Stimulated activated CD8-positive, alpha-beta memory T cell treated with anti-CD3 and anti-CD28 coated beads, Interleukin-4, amount 100 ng/mL, for 1 hour (primary cell): ENCODE measurements at places on chromosomes 2 and 18.

GRCh38 chr2:97011977-97012569 lies 25.7 kb upstream of the FAM178B start:
- DNase-seq = no peak

GRCh38 chr2:2709431-2709770 lies 378.3 kb upstream of the MYT1L start:
- no peak for DNase-seq

DNA sequence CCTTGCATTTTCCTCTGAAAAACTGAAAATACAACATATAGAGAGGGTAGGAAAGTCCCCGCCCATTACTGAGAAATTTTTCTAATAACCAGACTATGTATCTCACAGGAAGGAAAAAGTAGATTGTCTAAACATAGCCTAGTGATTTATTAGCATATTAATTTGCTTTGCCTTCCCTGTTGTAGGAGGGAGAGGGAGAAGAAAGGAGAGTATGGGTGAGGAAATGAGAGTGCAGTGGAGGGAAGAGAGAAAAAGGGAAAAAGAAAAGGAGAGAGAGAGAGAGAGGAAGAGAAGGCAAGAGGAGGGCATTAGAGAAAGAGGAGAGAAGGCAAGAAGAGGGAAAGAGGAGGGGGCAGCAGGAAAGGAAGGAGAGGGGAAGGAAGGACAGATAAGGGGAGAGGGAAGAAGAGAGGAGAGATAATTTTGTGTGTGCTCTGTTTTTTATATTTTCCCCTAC lies 3.6 kb upstream of the KYNU start:
- no peak for DNase-seq

DNA sequence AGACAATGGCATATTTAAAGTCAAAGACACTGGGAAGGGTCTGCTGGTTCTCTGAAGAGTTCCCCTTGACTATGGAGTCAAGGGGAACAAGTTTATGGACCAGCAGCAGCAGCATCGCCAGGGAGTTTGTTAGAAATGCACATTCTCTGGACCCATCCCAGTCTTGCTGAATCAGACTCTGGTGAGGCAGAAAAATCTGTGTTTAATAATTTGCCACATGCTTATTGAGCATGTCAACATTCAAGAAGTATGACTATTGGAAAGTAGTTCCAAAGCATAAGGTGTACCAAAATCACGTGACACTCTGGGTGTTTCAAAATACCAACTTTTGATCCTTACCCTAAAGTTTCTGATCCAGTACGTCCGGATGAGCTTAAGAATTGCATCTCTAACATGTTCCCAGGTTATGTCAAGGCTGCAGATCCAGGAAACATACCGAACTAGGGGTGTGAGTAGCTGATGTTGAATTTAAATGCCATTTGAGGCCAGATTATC lies 853.8 kb downstream of the TMEM182 start:
- DNase-seq = no peak

GRCh38 chr2:134950886-134951285 lies 32.3 kb downstream of the CCNT2 start:
- DNase-seq = no peak

- DNase-seq = no peak
These were observed 19.7 kb upstream of the SAG start for GRCh38 chr2:233287871-233288270.

- DNase-seq = no peak
These were observed 33.7 kb upstream of the TMEM177 start for GRCh38 chr2:119645173-119645855.

- no peak for DNase-seq
These were observed 198.7 kb downstream of the TGIF1 start for GRCh38 chr18:3648641-3649040.

DNA sequence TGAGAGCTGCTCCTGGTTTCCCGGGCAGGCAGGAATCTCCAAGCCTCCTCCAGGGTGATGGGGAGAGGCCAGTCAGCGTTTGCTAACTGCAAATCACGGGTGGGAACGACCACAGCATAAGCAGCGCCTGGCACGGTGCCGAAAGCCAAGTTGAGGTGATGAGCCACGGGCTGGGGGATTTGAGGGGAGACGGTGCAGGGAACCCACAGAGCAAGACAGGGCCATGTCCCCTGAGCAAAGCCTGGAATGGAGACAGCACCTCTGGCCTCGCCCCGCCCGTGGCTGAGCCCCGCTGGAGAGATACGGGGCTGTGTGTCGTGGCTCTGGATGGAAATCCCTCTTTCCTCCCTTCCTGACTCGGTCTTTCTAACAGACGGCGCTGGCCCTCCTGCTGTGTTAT lies 31.5 kb upstream of the TMEM18 start:
- DNase-seq = no peak

- no peak for DNase-seq
These were observed 153.0 kb downstream of the ZFP36L2 start for GRCh38 chr2:43073401-43073825.

- DNase-seq = no peak
These were observed 76.6 kb upstream of the GRB14 start for GRCh38 chr2:164697688-164698461.

GRCh38 chr2:118241128-118241527 lies 152.9 kb downstream of the INSIG2 start:
- DNase-seq = no peak

- DNase-seq = no peak
These were observed 36.8 kb upstream of the LCLAT1 start for GRCh38 chr2:30410217-30410616.

DNA sequence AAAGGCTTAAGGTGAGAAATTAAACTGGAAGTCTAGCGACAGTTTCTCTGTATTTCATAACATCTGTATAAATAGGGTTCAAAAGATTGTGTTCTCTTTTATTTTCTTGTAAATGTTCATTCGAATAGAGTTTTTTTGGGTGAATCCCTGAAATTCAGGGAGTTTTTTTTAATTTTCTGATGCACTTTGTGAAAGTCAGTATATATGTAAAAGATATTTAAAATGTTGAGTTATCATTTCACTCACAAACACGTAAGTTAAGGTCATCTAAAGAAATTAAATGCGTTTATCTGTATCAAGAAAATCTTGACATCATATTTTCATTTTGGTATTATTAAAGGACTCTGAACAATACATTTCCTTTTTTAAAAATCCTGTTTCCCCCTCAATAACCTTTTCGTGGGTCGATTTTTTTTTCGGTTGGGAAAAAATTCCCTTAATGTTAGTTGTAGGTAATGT lies 3.4 kb downstream of the SP9 start:
- DNase-seq = no peak

GRCh38 chr2:106563195-106563594 lies 76.0 kb downstream of the CD8B2 start:
- no peak for DNase-seq

GRCh38 chr2:178238154-178238521 lies 43.8 kb downstream of the OSBPL6 start:
- DNase-seq = no peak

DNA sequence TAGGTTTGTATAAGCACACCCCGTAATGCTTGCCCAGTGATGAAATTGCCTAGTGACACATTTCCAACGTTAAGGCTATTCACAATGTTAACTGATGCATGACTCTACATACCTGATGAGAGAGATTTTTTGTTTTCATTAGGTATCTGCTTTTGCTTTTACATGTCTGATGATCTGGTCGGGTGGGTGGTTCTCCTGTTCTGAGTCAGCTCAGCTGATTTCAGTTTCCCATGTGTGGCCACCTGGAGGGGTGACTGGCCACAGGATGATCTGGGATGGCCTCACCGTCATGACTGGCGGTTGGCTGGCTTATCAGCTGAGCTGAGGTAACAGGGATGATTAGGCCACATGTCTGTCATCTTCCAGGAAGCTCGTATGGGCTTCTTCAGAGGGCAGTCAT lies 33.8 kb upstream of the ACYP2 start:
- DNase-seq = no peak

GRCh38 chr18:32548688-32549087 lies 78.0 kb upstream of the GAREM1 start:
- no peak for DNase-seq

- DNase-seq = no peak
These were observed 42.1 kb upstream of the GPR39 start for GRCh38 chr2:132374551-132374950.

DNA sequence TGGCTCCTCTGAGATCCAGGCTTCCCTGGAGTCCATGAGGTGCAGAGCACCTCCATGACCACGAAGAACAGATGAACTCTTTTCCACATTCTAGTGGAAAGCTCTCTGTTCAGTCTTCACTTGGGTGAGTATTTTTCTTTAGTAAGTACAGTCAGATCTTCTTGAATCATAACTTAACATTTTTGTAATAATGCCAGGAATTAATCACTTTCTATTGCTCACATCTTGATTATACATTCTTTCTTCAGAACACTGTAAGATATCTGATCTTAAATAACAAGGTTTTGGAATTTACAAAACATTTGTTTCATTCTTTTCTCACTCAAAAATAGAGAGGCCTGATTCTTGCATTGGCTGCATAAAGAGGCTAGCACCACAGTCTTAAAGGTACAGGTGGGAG lies 45.4 kb upstream of the RND3 start:
- no peak for DNase-seq

DNA sequence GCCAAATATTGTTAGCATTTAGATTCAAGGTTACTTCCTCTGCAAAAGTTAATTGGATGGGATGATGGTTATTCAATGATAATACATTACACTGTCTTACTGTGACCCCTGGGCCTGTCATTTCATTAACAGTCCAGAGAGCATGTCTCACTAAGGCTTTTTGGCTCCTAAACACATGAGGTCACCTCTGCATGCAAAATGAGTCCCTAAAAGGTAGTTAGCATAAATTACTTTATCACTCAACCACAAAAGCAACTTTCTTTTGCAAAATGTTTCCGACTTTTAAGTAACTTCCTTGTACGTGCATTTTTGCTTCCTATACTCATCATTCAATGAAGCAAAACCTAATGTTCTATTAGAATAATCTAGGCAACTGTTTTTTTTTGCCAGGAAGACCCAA lies 16.8 kb upstream of the AGFG1 start:
- DNase-seq = no peak
